RPMI8226 (cell line): ENCODE measurements at places on chromosomes 5 and 9.

- DNase-seq, result no peak
These were observed 8.2 kb downstream of the RAPGEF1 start for GRCh38 chr9:131731644-131732043.

DNA sequence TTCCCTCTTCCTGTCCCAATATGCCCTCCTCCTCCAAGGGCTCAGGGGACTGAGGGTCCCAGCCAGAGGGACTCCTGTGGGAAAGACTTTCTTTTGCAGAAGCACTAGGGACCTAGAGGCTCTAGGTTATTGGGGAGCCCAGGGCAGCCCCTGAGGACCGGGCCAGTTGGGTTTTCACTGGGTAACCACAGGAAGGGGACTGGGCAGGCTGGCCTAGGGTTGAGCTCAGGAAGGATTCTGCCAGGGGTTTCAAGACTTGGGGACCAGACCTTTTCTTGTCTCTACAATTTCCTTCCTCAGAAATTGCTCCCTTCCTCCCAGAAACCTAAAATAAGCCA lies 24.4 kb upstream of the HMCN2 start:
- DNase-seq, result peak; percentile 50

DNA sequence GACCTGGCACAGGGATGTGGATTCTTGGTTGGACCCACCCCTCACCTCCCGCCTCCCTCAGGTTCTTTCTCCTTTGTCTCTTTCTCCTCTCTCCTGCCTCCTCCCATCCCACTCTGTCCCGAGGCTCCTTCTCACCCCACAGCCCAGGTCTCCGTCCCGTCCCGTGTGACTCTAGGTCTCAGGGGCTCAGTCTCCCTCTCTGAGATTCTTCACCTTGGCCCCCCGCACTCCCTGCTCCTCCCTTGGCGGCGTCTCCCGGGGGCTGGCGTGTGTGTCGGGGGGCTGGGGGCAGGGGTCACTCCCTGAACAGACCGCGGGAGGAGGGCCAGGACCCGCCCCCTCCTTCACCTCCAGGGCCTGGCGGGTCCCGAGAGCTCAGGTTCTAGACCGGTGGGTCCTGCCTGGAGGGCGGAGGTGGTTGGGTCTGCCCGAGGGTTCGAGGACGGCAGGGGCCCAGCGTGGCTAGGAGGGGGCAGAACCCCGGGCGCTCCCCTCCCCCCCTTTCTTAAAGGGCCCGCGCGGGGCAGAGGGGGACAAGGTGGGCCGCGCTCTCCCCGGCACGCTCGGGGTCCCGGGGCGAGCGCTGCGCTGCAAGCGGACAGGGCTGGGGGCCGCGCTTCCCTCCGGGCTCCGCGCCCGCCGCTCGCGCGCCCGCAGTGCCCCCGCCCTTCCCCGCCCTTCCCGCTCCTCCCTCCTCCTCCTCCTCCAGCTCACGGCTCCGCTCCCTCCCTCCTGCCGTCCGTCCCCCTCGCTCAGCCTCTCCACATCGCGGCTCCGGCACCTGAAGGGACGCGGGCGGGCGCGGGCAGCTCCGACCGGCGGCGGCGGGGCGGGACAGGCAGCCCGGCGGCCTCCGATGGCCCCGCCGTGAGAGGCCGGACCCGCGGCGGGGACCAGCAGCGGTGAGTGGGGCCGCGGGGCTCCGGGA lies at the start of gene PSD2:
Gene PSD2 (plus strand): TSS at position 735 of the 928 bp plus-strand sequence. CDS start 13,633 bp downstream, outside the sequence.
- peak; percentile 20 for DNase-seq

- no peak for DNase-seq
These were observed 209.3 kb downstream of the ROR2 start for GRCh38 chr9:91740701-91741100.

DNA sequence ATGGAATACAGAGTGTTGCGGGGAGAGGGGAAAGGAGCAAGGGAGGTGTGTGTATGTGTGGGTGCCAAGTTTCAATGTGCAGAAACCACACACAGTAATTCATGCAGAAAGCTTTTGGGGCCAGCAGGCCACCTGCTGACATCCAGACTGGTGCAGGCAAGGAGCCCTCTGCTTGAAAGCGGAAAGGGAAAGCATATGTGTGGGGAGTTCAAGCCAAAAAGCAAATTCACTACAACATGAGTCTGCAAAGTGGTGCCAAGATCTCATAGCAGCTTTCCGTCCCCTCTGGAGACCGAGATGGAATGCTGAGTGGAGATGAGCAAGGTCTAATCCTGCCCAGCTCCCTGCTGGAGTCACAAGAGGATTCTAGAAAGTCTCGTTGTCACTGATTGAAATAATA lies 159.7 kb upstream of the VLDLR start:
- peak; percentile 47 for DNase-seq

DNA sequence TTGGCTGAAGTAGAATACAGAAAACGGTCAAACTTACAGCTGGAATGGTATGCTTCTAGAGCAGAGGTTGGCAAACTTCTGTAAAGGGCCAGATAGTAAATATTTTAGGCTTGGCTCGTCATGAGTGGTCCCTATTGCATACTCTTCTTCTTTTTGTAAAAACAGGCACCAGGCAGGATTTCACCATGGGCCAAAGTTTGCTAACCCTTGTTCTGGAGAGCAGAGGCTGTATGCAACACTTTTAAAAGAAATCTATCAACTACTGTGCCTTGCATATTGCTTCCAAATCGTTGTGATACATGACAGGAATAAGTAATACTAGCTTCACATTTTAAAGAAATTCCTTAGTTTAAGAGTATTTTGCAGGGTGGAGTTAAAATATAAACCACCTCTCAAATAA lies 15.6 kb upstream of the COL23A1 start:
- DNase-seq, result no peak

- DNase-seq, result no peak
These were observed 47.7 kb upstream of the GLRX start for GRCh38 chr5:95870105-95870672.
